Stimulated activated CD8-positive, alpha-beta memory T cell treated with anti-CD3 and anti-CD28 coated beads, Interleukin-2, amount 100 ng/mL, for 1 hour (primary cell): ENCODE measurements at places on chromosomes 7 and 10.

GRCh38 chr10:75408509-75408875 is 6.9 kb upstream of the ZNF503 start:
- no peak for DNase-seq

DNA sequence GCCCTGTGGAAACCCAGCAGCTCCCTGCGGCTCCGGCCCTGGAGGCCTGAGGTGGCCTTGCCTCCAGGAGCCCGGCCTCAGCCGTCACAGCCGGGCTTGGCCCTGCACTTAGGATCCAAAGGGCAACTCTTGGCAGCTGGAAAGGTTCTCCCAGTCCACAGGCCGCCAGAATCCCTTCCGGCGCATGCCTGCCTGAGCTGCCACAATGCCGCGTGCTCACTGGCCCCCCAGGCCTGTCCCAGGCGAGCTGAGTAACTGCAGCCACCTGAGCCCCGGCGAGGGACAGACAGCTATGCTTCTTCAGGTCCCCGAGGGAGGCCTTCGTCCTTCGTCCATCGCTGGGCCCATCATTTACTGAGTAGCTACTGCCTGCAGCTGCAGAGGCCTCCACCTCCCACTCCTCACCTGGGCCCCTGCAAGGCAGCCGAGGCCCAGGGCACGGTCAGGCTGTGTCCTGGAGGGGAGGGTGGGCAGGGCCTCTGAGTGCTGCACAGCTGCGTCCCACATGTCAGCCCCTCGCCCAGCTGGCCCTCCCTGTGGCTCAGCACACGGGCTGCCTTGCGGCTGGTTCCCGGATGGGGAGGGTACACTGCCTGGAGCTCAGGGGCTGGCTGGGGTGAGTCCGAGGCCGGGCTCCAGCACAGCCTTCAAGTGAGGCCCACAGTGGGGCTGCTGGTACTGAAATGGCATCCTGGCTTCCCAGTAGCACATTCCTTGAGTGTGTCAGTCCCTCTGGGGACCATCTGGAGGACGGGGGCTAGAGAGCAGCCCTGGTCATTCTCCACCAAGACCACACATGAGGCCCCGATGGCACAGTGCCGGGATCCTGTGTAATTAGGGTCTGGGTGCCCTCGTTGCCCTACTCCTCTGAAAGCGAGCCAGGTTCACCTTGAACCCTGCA is 172.5 kb downstream of the ELFN1 start:
- DNase-seq = no peak

DNA sequence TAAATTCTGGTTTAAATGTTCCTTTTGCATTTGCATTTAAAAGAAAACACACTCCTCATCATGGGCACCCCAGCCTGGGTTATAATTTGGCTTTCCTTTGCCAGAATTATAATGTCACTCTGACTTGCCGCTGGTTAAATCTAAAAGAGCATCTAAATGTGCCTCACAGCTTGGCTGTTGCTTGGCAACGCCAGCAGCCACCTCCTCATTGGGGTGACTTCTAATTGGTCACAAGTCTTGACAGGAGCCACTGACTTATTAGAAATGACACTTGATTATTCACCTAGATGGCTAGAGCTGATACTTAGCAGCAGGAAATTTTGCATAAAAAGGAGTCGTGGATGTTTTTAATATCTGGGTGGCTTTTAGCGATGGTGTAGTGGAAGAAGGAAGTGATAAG is 114.3 kb downstream of the TBXAS1 start:
- no peak for DNase-seq

- DNase-seq = no peak
Observed at GRCh38 chr7:34523226-34523918, 134.6 kb upstream of the NPSR1 start.

- no peak for DNase-seq
Observed at GRCh38 chr7:151440799-151441445, 981 bp upstream of the CRYGN start.

- no peak for DNase-seq
Observed at GRCh38 chr10:76191336-76191735, 759.9 kb downstream of the LRMDA start.

- no peak for DNase-seq
Observed at GRCh38 chr10:92757711-92758104, 68.0 kb downstream of the HHEX start.

DNA sequence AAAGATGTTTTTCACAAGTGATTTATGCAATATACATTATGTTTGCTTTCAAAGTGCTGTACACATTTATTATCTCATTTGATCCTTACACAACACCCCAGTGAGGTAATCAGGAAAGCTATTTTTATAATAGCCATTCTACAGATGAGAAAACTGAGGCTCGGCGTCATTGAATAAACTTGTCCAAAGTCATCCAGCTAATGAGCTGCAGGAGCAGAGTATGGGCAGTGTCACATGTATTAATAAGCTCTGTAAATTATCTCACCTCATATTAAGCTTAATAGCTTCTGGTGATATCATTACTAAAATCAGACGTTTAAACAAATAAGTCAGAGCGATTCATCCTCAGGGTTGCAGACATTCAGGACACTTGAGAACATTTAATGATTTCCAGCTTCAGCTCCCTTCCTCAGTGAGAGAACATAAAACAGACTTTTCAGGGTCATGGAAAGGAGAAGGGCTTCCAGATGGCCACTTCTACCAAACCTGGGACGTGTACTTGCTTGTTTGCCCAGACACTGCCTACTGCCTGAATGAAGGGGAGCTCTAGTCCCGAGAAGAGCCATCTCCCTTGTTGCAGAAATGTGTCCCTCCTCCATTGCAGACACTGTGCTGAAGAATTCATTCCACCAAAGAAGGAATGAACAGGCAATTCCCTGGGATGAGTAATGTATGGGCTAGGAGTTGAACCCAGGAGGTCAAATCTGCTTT is 20.5 kb upstream of the FZD1 start:
- DNase-seq = no peak

DNA sequence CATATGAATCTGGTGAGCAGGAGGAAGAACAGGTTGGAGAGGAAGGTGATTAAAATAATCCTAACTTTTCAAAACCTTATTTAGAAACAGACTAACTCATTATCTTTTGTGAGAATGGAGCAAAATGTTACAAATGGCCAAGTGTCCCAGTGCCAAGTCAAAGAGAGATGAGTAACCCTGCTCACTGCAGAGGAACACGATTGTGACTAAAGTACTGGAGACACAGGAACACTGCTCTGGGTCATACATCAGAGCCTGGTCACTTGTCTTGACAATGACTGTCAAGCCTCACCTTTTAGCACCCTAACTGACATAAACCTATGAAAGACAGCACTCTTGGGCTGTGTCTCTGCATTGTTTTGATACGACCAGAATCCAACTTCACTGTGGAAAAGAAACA is 108.8 kb downstream of the SGMS1 start:
- no peak for DNase-seq

DNA sequence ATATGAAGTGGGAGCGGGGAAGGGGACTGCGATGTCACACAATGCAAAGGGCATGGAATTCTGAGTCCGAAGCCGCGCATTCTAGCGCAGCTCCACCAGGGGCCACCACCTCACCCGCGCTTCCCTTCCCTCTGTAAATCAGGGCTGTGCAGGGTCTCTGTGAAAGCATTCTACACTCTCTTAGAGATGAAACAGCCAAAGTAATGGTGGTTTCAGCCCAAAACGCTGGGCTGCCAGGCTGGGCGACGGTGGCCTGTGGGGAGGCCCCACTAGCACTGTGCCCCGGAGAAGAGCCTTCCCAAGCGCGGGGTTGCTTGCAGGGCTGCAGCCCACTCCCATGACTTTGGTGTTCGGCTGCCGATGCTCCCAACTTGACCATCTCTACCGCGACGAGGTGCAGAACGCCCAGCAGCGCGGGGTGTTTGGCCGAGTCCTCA is 11.4 kb downstream of the ATG9B start:
- no peak for DNase-seq

- DNase-seq = no peak
Observed at GRCh38 chr10:88158526-88159122, 295.2 kb downstream of the PTEN start.

- DNase-seq = no peak
Observed at GRCh38 chr10:102233997-102234396, 7.3 kb downstream of the PITX3 start.

- DNase-seq = no peak
Observed at GRCh38 chr7:21886396-21886795, 59.3 kb downstream of the CDCA7L start.

GRCh38 chr7:128739990-128740682 is 977 bp downstream of the CALU start:
- DNase-seq = no peak

DNA sequence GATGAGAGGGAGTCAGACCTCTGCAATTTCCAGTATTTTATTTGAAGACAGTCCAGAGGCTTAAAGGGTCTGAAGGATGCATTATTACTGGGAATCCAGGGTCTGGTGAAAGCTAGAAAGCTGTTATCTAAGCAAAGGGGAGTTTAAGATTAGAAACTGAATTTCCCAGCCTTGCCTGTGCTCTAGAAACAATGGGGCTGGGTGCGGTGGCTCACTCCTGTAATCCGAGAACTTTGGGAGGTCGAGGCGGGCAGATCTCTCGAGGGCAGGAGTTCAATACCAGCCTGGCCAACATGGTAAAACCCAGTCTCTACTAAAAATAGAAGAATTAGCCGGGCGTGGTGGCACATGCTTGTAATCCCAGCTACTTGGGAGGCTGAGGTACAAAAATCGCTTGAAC is 71.5 kb upstream of the ANLN start:
- no peak for DNase-seq

- no peak for DNase-seq
Observed at GRCh38 chr10:78299851-78300468, 266.3 kb downstream of the RPS24 start.

DNA sequence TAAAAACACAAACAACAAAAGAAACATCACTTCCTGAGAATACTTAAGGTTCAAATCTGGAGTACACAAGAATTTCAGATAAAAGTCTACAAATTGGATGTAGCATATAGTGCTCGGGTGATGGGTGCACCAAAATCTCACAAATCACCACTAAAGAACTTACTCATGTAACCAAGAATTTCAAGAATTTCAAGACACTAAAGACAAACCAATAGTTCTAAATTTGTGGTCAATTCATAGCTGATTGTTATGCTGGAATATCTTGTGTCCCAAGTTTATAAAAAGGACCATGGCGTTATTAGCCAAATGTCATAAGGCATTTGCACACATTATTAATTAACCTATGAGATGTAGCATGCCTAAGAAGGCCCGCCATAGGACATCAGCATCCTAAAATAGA is 1204.1 kb upstream of the AUTS2 start:
- DNase-seq = no peak

DNA sequence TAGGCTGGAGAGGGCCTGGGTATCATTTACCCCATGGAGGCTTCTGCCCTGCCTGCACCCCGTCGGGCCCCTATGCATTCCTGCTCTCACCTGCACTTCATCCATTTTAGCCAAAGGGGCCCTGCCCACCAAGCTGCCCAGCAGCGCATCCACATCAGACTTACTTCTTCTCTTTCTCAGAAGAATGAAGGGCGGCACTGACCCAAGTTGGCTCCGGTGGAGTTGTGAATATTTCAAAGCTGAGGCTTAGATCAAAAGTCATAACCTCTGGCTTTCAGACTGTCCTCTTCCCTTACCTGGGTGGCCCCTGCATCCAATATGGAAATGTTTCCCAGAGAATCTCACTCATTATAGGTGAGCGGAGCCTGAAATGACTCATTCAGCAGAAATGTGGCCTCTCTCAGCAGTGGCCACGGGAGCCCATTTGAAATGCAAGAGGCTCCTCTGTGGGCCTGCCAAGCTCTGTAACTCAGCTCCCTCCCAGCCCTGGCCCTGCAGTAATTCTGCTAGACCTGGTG is 117.6 kb upstream of the TCF7L2 start:
- DNase-seq = no peak

DNA sequence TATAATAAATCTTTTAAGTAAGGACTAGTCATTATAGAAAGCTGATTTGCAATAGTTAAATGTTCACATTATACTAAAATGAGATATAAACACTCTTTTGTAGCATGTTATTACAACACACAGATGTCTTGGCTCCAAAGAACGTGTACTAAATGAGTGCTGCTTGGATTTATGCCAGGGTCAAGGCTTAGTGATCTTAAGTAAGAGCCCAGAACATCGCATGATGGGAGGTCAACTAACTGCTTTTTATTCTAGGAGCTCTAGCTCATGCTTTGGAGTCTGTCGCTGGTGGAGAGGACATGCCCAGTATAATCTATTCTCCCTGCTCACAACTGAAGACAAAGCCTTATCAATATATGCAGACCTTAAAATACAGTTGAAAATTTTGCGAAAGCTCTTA is 315.1 kb downstream of the BBS9 start:
- DNase-seq = no peak

GRCh38 chr10:2650328-2650727 is 417.0 kb upstream of the PFKP start:
- no peak for DNase-seq

DNA sequence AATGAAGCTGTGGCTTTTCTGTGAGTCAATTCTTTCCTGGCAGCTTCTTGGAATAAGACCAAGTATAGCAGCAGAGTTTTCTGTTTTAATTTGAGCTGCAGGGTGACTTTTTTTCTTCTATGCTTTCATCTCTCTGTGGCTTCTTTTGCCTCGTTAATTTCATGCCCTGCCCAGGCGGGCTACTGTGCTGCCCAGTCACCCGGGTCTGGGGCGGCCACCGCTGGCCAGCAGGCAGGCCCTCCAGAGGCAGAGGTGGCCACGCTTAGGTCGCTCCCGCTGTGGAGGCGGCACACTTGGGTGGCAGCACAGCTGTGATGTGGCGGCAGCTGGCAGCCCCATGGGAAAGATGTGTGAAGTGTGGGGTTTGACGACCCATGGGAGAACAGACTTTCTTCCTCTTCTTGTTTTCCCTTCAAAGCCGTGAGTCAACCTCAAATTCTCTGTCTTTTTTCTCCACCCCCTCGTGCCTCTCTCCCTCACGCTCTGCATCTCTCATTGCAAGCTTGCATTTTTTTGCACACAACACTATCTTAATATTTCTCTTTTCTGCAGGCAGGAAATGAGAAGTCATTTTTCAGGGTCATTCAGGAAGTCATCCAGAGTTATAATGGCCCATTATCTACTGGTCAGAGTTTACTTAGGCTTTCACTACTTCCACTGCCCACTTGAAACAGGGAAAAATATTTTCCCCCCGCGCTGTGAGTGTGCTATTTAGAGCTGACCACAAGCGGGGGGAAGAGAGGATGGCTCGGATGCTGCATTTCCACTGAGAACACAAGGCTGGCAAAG is 67.8 kb downstream of the EGFR start:
- DNase-seq = no peak

DNA sequence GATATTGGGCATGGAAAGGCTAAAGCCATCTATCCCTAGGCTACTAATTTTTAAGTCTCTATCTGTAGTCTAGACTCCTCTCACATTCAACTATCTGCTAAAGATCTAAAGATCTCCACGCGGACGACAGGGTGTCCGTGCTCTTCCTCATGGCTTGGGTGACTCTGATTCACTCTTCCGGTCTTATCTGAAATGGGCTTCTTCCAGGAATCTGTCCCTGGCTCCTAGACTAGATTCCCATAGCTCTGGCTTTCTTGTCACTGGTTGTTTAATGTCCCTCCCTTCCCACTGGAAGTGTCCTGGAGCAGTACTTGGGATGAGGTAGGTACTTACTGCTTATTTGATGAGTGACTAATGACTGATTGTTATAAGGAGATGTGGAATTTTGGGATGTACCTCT is 62.0 kb upstream of the PODXL start:
- DNase-seq = no peak

- DNase-seq = no peak
Observed at GRCh38 chr7:117010375-117011133, 57.3 kb downstream of the ST7 start.
